ENCODE measurements at places on chromosomes 1 and 21.

GRCh38 chr1:223227486-223228196 is 84.6 kb upstream of the TLR5 start:
- no peak for DNase-seq

GRCh38 chr1:150008699-150009098 is 1.8 kb downstream of the OTUD7B start:
- DNase-seq, result no peak

DNA sequence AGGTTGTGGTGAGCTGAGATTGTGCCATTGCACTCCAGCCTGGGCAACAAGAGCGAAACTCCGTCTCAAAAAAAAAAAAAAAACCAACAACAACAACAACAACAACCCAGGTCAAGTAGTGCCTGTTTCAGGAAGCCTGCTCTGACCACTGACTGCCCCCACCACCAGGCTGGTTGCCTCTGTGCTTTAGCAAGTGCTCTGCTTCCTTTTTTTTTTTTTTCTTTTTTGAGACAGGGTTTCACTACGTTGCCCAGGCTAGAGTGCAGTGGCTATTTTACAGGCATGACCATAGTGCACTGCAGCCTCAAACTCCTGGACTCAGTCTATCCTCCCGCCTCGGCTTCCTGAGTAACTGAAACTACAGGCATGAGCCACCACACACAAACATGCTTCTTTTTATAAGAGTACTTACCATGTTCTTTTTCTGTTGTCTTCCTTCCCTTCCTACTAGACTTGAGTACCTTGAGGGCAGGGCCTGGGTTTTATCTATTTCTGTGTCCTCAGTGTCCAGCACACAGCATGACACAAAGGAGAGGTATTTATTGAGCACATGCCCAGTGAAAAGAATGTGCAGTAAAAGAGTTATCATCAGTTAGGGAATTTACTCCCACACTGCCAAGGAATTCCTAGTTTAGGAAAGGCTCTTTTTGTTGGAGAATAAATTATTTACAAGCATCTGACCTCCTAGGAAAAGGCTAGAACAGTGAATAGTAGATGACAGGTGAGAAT is 9.9 kb upstream of the COA7 start:
- no peak for DNase-seq

- DNase-seq, result no peak
Measured at GRCh38 chr1:117795190-117795589, 134.2 kb downstream of the GDAP2 start.

DNA sequence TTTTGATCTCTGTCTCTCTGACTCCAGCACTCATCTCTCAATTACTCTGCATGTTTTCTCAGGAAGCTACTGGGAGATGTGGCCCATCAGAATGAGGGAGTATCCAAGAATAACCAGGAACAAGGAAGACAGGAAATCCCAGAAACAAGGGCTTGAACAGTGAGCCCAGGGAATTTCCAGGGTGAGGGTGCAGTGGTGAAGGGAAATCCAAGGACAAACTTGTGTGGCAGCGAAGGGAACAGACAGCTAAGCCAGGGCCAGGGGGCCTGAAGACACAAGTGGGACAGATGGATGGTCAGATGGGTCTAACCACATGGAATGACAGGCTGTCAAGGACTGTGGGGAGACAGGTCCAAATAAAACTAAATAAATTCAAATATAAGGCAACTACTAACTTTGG is 121.8 kb upstream of the ERRFI1 start:
- DNase-seq, result no peak

- peak; percentile 73 for DNase-seq
Measured at GRCh38 chr1:53278298-53278725, 40.0 kb upstream of the MAGOH start.

DNA sequence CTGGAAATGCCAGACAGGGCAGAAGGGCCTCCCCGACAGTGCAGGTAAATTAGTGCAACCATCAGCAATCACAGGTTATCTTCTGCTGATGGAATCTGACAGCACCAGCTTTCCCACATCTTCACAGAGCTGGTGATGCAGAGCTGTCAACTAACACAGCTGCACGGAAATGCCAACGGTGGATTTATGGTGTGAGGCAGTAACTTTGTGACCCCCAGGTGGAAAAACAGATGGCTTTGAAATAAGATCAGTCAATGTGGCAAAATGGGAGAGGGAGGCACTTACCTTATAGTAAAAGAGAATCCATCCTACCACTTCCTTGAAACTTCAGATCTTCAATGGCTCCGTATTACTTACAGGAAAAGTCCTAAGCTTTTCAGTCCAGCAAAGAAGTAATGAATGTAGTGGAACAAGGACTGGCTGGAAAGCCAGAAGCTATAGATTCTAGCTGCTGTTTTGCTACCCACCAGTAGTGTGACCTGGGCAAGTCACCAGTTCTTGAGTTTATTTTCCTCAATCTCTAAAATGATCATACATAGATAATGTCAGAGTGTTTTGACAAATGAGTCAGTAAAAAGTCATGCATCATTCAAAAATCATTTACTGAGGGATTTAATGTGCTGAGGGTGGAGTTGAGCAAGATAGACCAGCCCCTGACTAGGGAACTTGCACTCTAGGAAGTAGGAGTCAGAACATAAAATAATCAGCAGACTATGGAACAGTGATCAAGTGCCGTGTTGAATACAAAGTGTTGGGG is 245.7 kb upstream of the JUN start:
- no peak for DNase-seq

GRCh38 chr1:246725191-246725590 is 982 bp downstream of the SCCPDH start:
- DNase-seq, result no peak

DNA sequence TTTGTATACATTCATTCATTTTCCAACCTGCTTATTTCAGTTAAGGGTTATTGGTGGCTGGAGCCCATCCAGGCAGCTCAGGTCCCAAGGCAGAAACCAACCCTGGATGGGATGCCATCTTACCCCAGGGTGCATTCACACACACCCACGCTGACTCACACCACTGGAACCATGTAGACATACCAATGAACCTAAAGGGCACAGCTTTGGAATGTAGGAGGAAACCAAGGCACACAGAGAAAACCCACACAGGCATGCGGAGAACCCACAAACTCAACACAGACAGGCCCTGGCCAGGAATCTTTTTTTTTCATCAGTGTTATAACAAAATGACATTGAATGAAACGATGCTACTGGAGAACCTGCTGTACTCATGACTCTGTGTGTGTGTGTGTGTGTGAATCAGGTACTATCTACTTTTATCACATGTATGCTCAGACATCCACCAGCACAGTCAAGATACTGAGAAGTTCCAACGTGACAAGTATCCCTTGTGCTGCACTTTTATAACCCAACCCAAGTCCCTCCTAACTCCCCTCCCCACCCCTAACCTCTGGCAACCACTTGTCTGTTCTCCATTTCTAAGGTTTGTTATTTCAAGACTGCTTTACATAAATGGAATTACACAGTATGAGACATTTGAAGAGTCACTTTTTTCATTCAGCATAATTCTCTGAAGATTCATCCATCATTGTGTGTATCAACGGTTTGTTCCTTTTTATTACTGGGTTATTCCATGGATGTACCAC is 286.8 kb upstream of the PLD5 start:
- DNase-seq, result no peak

GRCh38 chr1:90274376-90274775 is 279.5 kb downstream of the ZNF326 start:
- DNase-seq, result no peak

DNA sequence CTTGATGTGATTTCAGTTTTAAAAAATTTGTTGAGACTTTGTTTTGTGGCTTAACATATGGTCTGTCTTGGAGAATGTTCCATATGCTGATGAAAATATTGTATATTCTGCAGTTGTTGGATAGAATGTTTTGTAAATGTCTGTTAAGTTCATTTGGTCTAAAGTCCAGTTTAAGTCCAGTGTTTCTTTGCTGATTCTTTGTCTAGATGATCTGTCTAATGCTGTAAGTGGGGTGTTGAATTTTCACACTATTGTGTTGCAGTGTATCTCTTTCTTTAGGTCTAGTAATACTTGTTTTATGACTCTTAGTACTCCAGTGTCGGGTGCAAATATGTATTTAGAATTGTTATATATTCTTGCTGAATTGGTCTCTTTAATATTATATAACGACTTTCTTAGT is 10.9 kb upstream of the MPC2 start:
- no peak for DNase-seq

- no peak for DNase-seq
Measured at GRCh38 chr1:204672482-204673121, 12.9 kb downstream of the LRRN2 start.

- peak; percentile 33 for DNase-seq
Measured at GRCh38 chr1:107963601-107964335, 1.2 kb downstream of the VAV3 start.

DNA sequence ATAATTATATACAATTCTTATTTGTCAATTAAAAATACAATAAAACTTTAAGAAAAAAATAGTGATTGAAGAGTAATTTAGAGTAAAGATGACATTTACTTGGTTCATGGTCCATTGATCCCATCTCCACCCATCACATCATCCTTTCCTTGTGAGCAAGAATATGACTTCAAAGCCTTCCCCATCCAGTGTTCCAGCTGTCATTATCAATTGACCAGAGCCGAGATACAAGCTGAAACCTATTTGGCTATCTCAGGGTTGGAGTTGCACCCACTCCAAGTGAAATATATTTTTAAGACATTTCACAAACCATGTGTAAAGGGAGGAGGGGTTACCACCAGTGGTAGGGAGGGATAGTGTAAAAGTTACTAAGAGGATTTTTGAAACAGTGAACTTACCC is 428.9 kb upstream of the C1orf87 start:
- DNase-seq, result no peak

- no peak for DNase-seq
Measured at GRCh38 chr1:47937586-47938254, 59.5 kb downstream of the TRABD2B start.

- no peak for DNase-seq
Measured at GRCh38 chr1:150799089-150799488, 9.0 kb downstream of the CTSK start.

DNA sequence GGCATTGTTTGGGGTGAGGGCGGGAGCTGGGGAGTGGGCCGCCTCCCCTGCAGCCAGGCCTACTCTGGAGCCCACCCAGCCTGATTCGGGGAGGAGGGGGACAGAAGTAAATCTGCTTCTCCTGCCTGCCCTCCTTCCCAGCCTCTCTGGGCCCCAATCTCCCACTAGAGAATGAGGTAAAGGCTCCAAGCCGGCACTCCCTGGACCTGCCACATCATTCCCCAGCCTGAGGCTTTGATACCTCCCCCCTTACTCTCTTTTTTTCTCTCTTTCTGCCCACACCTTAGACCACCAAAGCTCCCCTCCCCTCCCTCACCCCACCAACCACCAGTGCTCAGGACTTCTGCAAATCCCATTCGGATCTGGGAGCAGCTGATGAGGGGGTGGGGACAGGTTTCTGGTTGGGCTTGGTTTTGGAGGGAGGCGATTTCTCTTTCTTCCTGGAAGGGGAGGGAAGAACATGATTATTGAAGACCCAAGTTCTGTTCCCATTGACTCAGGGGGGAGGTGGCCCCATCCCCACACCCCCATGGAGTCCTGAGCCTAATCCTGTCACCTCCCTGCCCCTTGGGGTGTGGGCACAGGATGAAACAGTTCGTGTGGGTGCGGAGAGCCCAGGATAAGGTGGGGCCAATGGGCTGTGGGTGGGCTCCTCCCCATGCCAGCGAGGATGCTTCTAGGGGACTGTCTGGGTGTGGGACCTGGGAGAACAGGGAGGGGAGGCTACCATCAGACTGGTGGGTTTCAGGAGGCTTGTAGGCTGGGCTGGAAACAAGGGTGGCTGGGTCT is 1.3 kb downstream of the MAP7D1 start:
- DNase-seq, result no peak

GRCh38 chr21:31732597-31733550 is 956 bp upstream of the SCAF4 start:
- no peak for DNase-seq

GRCh38 chr21:29335720-29336119 is 37.0 kb downstream of the BACH1 start:
- DNase-seq, result no peak

GRCh38 chr21:25551569-25551968 is 55.7 kb downstream of the MRPL39 start:
- DNase-seq, result no peak

GRCh38 chr1:27144049-27144748 is 10.7 kb downstream of the SLC9A1 start:
- DNase-seq, result no peak

GRCh38 chr1:5881526-5882222 is 110.6 kb downstream of the NPHP4 start:
- DNase-seq, result no peak

GRCh38 chr1:221317537-221317936 is 424.4 kb downstream of the DUSP10 start:
- DNase-seq, result no peak

DNA sequence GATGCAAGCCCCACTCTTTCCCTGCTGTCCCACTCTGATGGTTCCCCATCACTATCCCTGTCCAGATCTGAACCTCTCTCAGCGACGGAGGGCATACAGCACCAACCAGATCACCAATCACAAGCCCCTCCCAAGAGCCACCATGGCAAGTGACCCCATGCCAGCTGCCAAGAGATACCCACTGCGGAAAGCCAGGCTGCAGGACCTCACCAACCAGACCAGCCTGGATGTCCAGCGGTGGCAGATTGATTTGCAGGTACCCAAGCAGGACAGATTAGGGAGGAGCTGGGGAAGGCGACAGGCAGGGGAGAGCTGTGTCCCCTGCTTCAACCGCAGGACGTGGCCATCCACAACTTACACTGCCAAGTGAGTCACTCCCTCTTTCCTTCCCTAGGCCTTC is 46.9 kb downstream of the VWA5B1 start:
- no peak for DNase-seq

- no peak for DNase-seq
Measured at GRCh38 chr1:164667001-164667400, 108.0 kb downstream of the PBX1 start.

DNA sequence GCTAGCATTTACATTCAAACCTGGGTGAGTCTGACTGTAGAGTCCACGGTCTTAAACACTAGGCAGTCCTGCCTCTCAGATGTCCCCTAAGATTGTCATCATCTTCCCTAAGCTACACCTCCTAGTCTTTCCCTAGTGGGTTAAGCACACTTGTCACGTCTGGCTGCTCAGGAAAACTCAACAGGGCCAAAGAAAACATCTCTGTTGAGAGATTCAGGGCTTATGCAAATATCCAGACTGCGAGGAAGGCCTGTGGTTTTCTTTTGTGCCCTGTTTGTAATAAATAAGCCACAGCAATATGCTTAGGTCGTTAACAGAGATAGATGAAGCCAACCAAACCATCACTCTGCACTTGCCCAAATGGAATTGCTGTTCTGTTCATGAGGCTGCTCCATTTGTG is 472.6 kb upstream of the DEPDC1 start:
- DNase-seq, result no peak

GRCh38 chr1:175976865-175977642 is 230.0 kb downstream of the COP1 start:
- DNase-seq, result no peak

All from stimulated activated CD4-positive, alpha-beta T cell treated with anti-CD3 and anti-CD28 coated beads, Interleukin-12 subunit alpha, Interleukin-12 subunit beta, amount 100 ng/mL, for 4 hours (primary cell).